Stomach (tissue), 19 donors: ENCODE measurements at places on chromosomes 7 and 10.

GRCh38 chr7:21805791-21806190 lies 139.9 kb downstream of the CDCA7L start:
- no peak for DNase-seq

GRCh38 chr10:79347226-79347893 lies at the start of gene PPIF:
Gene PPIF (plus strand): TSS chr10:79347469. CDS start chr10:79347549, 80 bp downstream.
- DNase-seq = peak; percentile 98

DNA sequence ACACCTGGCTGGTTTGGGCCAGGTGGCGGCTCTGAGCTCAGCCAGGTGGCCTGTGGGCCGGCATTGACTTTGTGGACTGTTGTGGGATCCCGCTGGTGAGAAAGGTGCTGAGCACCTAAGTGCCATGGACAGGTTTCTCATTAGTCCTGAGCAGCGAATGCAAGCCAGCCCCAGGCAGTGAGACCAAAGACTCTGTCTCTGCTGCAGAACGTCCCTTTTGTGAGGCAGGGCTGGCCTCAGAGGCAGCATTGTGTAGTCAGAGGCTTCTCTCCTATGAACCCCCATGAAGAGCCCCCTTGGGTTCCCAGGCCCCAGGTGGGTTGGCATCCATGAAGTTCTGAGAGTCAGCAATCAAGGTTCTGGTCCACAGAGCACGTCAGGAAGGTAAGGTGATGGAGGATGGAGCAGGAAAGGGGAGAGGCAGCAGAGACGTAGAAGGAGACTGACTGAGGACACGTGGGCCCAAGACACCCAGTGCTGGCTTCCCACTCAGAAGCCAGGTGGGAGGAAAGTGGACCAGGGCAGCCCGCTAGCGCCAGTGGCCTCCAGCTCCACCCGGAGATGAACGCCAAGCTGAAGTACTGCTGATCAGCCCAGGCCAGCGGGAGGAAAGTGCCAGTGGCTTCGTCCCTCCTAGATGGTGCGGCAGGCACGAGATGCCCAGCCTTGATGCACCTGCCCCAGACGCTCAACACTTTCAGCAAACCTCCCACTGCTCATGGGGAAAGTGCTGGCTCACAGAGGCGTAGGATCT lies 19.2 kb upstream of the PTPRN2 start:
- no peak for DNase-seq

DNA sequence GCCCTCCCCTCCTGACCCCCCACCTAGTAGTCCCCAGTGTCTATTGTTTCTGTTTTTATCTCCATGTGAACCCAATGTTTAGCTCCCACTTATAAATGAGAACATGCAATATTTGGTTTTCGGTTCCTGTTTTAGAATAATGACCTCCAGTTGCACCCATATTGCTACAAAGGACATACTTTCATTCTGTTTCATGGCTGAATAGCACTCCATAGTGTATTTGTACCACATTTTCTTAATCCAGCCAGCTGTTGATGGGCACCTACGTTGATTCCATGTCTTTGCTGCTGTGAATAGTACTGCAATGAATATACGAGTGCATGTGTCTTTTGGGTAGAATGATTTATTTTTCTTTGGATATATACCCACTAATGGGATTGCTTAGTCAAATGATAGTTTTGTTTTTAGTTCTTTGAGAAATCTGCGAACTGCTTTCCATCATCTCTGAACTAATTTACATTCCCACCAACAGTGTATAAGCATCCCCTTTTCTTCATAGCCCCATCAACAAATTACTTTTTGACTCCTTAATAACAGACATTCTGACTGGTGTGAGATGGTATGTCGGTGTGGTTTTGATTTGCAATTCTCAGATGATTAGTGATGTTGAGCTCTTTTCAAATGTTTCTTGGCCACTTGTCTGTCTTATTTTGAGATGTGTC lies 128.4 kb upstream of the PHYHIPL start:
- DNase-seq = no peak
